ENCODE measurements at places on chromosomes 16 and 17. TPM values are rescaled to one million over a fixed set of nuclear protein-coding genes. Genes with fewer than 3 reads are reported as not detected.

GRCh38 chr16:72995151-72995881 lies 52.6 kb downstream of the ZFHX3 start:
- DNase-seq = no peak

The CORO6 gene
- 6.6 TPM for total RNA-seq

DNA sequence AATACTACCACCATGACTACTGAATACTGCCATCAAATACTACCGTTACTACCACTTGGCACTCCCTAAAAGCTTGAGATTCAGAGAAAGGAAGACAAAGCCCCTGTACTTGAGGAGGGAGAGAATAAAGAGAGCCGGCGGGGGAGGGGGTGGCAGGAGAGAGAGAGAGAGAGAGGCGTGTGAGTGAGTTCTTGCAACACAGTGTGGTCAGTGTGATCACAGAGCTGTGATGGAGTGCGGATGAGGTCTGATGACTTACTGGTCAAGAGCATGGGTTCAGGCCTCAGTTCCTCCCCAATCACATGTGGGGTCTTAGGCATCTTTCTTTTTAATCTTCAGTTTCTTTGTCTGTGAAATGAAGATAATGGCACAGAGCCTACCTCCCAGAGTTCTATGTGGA lies 19.2 kb downstream of the PRKCB start:
- DNase-seq = no peak

DNA sequence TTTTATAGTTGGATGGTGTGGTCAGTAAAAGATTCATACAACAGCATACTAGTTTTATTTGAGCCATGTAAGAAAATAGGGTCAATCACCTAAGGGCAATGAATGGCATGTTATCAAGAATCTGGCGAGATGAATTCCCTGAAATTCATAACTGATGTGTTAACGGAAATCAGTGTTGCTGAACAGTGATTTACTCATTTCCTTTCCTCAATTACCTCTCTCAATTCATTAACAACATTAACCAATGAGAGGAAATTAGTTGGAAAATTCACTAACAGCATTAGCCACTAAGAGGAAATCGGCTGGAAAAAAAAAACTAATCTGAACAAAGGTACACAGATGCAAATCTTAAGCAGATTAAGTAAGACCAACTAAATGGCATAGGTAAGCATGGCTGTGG lies 6.3 kb downstream of the CMTR2 start:
- no peak for DNase-seq

The BCL6B gene
- not detected for total RNA-seq

The KRTAP4-5 gene
- total RNA-seq = not detected

DNA sequence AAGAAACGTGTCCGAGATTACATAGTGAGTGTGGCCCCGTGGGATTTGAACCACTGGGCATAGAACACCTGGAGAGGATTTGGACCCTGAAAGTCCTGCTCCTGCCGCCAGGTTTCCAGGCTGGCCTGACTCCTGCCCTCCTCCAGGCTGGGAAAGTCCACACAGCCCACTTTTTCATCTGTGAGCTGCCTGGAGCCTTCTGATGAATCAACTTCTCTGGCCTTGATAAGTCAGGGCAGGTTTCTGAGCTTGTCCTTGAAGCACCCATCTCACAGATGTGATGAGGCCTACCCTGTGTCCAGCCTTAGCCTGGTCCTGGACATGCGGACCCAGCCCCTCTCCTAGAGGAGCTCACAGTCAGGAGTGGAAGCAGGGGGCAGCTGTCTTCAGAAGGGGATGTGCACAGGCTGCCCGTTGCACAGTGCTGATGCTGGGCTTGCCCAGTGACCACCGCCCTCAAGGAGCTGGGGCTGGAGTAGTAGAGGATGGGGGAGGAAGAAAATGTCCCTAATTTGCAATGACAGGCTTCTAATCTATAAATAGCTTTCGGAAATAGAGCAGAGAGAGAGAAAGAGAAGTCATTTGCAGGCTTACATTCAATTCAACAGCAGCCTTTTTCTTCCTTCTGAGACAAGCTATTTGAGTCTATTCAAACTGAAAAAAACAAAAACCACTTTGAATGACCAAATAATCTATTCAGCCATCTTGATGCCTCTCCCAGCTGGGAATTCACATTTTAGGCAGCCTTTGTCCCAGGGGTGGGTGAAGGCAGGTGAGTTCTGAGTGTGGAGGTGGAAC lies 73.5 kb upstream of the DNAJA2 start:
- DNase-seq = no peak

DNA sequence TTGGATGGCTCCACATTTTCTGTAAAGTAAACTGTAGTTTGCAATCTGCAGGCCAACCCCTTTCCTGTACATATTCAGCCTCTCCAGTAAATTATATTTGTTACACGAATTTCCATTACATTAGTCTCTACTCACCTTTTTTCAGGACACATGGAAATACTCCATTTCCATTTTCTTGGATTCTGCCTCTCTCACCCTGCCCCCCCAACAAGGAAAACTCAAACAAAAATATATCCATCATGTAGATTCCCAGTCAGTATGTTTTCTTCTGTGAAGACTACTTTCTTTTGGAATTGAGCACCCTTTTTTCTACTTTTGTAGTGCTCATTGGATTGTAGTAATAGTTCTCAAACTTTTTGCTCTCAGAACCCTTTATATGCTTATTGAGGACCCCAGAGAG lies 2.9 kb downstream of the PPM1D start:
- no peak for DNase-seq

DNA sequence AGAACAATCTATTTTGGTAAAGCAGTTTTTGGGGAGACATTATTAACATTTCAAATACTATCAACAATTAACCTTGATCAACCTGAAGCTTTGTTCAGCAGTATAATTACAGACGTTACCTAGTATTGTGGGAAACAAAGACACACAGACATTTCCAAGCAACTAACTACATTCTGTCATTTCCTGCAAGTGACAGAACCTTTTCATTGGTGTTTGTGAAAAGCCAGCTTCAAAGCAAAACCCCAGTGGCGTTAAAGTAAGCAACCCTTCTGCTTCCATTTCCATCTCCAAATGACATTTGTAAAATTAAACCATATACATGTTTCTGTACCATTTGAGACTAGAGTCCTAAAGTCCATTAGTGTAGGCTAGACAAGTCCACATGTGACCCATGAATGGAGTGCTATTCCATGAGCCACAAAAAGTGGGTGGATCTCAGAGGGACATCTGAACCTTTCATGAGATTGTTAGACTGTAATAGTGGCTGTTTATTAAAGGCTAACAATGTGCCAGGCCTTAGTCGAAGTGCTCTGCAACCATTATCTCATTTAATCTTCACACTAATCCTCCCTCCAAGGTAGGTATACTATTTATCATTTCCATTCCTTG lies 101.2 kb downstream of the SSH2 start:
- DNase-seq = no peak

DNA sequence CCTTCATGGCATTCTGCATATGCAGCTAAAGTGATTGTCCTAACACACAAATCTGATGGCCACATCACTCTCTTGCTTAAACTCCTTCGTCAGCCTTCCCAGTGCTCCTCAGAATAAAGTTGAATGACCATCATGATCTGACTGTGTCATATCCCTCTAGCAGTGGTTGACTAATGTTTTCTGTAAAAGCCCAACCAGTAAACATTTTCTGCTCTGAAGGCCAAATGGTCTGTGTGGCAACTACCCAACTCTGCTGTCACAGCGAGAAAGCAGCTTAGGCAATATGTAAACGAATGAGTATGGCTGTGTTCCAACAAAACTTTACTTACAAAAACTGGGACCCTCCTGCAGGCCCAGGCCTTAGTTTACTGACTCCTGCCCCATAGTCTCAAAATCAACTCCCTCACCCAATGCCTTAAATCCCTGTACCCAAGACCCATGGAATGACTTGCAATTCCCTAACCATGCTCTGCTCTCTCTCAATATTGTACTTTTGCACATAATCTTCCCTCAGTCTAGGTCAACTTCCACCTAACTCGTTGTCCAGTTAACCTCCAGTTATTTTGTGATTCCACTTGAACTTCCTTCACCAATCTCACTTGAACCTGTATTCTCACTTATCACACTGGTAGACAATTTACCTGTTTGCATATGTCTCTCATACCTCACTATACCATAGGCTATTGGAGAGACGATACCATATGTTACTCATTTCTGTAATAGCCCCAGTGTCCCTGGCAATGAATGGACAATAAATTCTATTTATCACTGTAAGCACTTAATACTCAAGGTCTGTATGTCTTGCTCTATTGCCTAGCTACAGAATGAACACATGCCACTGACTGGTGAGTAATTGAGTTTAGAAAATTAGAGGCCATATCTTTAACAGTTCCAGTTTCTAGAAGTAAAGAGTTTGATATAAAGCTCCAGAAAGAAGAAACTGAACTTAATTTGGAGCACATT lies 29.1 kb downstream of the TMEM100 start:
- DNase-seq = no peak

The NPTX1 gene
- not detected for total RNA-seq

- peak; percentile 42 for DNase-seq
These were observed 40.3 kb upstream of the TNRC6A start for GRCh38 chr16:24689128-24689527.

- DNase-seq = no peak
These were observed 48.2 kb upstream of the CDC42EP4 start for GRCh38 chr17:73359987-73360410.

DNA sequence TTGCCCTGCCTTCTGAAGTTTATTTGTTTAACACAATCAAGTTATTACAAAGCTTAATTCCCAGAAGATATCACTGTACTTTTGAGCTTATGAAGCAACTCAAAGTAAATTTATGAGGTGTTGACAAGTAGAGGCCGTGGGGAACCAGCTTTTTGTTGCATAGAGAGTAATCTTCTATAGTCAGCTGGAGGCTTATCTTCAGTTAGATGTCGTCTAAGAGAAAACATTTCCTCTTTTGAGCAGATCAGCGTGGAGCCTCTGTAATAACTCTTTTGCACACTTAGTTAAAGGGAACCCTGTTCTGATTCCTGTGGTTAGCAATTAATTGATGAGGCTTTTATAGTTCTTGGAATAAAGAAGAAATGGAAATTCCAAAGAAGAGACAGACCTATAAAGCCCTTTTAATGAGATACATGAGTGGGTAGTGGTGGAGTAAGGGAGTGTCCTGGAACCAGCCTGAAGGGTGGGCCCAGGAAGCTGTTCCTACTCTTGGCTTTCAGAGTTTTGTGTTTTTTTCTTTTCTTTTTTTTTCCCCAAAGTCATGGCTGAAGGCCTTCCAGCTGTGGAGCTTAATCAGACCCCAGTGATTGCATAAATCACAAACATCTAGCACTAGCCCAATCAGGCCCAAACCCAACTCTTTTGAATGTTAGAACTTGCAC lies 28.9 kb upstream of the MAP3K14 start:
- DNase-seq = no peak

DNA sequence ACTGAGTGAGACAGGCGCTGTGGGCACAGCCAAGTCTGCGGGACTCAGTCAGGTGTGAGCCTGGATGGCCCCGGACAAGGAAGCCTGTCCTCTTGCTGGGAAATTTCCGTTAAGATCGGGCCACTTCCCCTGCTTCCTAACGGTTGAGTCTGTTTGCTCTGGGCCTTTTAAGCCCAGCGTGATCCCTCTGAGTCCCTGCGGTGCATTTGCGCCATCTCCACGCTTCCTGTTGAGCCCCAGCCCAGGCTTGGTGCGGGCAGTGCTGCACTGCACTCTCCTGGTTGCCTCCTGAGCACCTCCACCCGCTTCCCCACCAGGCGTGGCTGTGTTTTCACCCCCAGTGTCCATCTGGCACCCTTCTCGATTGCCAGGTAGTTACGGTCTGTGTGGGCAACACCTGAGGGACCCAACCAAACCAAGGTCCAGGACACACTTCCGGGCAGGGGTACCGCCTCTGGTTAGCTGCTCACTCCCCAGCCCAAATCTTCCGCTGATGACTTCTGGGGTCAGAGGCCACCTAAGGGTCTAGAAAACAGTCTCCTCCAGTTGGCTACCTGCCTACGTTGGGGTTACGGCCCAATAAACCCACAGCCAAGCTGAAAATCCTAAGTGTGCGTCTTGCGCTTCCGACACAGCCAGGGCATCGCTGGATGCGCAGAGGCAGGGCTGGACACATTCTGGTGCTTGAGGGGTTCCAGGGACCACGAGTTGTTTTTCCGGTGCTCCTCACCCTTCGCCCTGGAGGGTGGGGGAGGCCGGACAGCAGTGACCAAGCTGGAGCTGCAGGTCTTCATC lies 1.4 kb upstream of the SLC25A10 start:
- no peak for DNase-seq

The PRSS22 gene
- total RNA-seq = not detected

The SCGB1C2 gene
- total RNA-seq = not detected

The UTP4 gene
- total RNA-seq = 97.9 TPM

DNA sequence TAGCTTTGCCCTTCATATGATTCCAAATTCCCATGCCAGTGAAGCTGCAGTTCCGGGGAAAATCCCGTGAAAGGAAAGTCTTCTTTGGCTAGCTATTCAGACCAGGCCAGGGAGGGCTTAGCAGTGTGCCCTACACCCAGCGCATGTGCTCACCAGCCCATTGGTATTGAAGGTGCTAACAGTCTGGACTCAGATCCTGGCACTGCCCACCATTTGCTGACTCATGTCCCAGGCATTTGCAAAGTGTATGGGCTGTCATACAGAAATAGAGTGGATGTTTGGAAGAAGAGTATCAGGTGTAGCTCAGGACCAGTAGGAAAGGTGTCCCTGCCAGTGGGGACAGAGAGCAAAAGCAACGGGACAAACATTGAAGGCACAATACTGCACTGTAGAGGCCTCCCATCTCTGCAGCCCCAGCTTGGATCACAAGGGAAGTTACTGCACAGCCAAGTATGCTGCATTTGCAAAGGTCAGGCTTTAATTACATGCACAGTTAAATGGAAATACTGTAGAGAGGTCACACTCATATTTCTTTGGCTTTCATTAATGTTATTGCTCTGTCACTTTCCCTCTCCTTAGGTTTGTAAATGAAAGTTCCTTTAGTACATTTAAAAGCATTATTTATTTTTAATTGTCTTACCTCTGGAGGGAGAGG lies 220.0 kb downstream of the IRX3 start:
- DNase-seq = no peak

DNA sequence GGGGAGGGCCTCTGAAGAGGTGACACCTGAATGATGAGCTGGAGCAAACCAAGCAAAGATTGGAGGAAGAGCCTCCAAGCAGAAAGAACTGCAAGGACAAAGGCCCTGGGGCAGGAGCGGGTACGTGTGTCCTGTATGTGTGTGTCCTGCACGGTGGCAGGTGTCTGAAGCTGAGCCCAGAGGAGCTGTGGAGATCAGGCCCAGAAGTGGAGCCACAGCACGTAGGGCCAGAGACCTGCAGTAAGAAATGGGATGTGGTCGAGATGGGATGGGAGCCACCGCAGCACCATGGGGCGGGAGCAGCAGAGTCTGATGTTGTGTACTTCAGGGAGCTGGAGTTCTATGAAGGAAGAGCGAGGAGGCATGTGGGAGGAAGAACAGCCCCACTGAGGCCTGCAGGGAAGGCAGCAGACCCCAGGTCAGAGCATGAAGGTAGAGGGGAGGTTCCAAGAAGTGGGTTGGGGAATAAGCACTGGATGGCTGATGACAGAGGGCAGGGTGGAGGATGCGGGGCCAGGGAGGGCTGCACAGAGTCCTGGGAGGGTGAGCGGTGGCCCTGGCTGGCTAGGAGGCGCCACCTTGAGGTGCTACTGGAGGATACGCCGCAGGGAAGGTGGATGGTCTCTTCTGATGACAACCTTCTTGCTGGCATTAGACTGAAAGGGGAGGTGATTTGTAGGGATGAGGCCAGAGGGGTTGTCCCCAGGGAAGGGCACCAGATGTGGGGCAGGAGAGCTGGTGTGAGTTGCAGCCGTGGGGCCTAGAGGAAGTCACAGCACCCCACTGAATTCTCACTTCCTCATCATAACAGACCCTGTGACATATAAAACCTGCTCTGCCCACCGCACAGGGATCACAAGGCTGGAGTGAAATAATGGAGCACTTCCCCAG lies 10.6 kb upstream of the CETP start:
- DNase-seq = peak; percentile 14

- no peak for DNase-seq
These were observed 52.9 kb downstream of the ABAT start for GRCh38 chr16:8727131-8727806.

- peak; percentile 75 for DNase-seq
These were observed 1.2 kb upstream of the TCAP start for GRCh38 chr17:39663688-39664580.

All from Caki2 (cell line).